ENCODE measurements at places on chromosomes 3 and 15.

DNA sequence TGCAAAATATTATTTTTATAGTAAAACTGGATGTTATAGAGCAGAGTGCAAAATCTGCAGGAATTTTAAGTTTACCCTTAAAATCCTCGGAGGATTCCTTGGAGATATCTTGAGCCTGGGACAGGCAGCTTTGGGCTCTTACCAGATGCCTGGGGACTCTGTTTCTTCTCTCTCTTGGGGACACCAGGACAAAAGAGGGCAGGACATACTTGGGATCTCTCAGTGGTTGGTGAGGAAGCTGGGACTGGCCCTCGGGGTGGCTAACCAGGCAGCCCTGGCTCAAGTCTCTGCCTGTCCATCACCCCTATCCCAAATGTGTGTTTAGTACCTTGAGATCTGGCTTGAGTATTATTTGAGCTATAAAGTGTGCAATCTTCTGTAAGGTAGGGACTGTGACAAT is 38.6 kb downstream of the TKT start:
- DNase-seq, result no peak

GRCh38 chr3:142459929-142460328 is 12.1 kb upstream of the XRN1 start:
- DNase-seq, result no peak

DNA sequence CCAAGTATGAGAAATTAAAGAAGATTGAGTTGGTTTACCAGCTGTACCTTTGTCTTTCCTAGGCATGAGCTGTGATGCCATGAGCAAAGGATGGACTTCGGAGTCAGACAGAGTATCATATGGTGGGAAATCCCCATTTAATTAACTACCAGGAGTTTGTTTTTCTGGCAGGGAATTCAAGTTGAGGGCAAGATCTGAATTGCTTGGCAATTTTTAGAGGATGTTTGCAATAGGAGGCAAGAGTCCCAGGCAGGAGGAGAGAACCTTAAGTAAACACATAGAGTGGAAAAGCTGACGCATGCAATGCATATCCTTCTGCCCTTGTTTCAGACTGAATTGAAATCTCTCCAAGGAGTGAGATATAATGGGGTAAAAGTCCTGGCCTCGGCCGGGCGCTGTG is 569.7 kb upstream of the MDFIC2 start:
- DNase-seq, result no peak

- no peak for DNase-seq
Measured at GRCh38 chr15:96351761-96352603, 21.5 kb downstream of the NR2F2 start.

DNA sequence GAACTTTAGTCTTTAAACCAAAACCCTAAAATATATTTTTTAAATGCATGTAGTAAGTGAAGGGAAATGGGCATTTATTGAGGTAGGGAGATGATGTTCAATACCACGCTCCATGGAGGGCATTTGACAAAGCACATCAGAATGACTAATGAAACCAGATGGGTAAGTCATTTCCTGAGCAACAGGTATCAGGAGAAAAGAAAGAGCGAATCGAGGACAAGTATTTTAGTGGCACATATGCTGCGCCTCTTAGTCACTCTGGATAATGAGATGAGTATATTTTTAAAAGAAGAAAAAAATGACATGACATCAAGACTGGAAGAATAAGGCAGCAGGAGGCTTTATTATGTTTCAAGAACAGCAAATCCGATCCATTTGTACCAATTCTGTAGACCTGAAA is 129.0 kb upstream of the ARHGEF3 start:
- no peak for DNase-seq

DNA sequence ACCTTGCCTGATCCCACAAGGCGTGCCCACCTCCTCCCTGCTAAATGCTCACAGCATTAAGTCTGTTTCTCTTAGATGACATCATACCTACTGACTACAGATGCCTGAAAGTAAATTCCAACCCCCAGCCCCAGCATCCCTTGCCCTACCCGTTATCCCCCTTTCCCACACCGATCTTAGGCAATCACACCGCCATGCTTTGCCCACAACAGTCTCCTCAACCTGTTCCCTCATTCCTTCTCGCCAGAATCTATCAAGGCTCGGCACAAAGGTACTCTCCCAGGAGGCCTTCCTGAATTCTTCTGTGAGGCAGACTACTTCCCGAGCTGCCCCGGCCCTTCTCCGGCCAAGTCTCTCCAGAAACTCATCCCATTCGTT is 789 bp upstream of the SEC61A1 start:
- no peak for DNase-seq

GRCh38 chr3:109982201-109982600 is 644.9 kb upstream of the DPPA4 start:
- no peak for DNase-seq

DNA sequence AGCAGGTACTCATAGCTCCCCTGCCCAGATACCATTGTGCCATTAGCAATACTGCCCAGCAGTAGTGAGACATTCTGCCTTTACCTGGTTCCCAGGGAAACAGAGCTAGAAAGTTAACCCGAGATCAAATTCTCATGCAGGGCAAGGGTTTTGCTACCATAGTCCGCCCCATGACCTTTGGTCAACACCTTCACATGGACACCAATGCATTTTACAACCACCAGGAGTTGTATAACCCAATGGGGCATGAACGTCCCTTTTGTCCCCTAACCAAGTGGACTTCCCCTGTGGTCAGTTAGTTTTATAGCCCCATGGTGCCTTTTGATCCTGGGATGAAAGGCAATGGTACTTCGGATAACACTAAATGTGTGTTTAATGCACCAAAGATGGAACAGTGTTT is 151.7 kb upstream of the IQSEC1 start:
- DNase-seq, result no peak

- DNase-seq, result no peak
Measured at GRCh38 chr3:71052716-71053115, 530.8 kb downstream of the FOXP1 start.

DNA sequence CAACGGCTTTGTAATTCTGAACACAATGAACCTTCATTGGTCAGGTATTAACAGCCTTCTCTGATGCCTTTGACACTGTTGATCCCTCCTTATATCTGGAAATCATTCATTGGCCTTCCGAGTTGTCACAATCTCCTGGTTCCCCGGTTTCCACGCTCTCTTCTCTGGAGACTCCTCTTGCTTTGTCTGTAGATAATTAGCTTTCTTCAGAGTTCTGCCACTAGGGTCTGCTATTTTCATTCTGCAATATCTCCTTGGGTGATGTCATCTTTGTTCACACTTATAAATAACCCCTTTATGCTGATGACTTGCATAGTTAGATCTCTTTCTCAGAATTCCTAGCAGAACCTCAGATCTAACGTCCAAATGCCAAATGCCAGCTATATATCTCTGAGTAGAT is 583.8 kb upstream of the ZNF717 start:
- DNase-seq, result no peak

GRCh38 chr15:78067328-78068228 is 9.9 kb downstream of the TBC1D2B start:
- DNase-seq, result peak; percentile 31

DNA sequence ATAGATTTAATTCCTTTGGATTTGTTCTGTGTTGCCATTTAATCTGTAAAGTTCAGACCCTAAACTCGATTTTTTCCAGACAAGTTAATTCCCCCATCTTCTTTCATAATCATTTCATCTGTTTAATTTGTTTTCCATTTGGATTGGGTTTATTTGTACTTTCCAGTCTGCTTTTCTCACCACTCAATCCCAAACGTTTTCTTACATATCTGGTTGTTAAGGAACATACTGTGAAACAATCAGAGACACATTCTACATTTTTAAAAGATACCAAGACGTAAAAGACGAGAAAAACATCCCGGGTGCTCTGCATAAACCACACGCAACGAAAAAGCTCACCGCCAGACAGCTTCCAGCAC is 13.0 kb upstream of the ONECUT1 start:
- no peak for DNase-seq

DNA sequence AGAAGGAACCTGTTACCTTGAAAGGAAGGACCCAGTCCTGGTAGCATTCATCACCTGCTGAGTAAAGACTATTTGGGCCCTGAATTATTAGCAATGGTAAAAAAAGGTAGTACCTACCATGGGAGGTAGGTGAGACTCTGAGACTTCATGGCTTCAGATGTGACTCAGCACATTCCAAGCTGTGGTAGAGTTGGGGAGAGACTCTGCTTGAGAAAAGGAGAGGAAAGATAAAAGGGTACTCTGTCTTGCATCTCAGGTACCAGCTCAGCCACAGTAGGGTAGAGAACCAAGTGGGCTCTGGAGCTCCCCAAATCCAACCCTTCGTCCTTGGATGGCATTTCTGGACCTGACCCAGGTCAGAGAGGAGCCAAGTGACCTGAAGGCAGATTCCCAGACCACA is 430.4 kb downstream of the TBL1XR1 start:
- no peak for DNase-seq

DNA sequence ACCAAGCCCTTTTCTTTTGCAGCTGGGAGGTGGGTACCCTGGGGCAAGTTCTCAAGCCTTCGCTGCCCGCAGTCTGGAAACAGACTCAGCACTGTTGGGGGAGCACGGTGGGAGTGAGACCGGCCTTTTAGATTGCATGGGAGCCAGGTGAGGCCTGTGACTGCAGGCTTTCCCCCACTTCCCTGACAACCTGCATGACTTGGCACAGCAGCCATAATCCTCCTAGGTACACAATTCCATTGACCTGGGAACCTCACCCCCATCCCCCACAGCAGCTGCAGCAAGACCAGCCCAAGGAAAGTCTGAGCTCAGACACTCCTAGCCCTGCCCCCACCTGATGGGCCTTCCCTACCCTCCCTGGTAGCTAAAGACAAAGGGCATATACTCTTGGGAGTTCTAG is 52.2 kb upstream of the CCDC80 start:
- no peak for DNase-seq

DNA sequence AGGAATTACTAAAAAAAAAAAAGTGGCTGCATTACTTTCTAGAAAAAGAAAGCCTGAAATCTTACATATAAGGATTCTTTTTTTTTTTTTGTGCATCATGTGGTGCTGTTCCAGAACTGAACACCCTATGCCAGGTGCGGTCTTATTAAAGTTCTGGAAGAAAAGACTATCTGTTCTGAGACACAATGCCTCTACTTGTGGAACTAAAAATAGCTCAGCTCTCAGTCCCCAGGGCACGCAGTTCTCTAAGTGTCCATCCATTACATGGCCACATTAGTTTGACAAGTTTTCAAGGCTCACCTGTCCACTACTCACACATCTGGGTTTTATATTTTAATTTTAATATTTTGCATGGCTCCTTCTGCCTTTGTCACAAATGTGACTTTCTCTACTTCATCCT is 126.6 kb upstream of the ADAMTS9 start:
- DNase-seq, result no peak

GRCh38 chr3:194313560-194314387 is 37.4 kb downstream of the CPN2 start:
- no peak for DNase-seq

- no peak for DNase-seq
Measured at GRCh38 chr15:27459836-27460235, 488.9 kb downstream of the GABRG3 start.

DNA sequence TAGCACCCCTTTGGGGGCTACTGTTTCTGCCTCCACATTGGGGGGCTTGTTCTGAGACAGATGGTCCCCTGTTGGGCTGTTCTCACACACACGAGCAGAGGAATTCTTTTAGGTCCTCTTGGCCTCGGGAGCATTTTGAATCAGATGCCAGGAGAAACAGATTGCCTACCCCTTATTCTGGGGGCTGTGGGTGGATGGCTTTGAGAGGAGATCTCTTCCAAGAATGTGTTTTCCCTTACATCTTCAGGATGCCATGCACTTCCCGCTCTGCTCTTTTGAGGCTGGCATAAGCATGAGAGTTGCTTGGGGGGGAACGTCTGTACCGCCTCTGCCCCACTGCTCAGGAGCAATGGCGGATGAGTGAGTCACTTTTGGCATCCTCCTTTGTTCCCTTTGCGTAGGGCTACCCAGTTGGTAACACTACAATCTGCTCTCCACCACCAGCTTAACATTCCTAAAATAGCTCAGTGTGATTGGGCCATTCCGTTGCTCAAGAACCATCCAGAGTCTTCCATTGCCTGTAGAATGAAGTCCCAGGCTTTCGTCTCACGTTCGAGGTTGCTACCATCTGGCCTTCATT is 154.4 kb downstream of the RPLP1 start:
- DNase-seq, result no peak

GRCh38 chr15:63503739-63504246 is 600 bp upstream of the USP3 start:
- no peak for DNase-seq

GRCh38 chr15:97654481-97655076 is 305.9 kb upstream of the ARRDC4 start:
- peak; percentile 69 for DNase-seq

GRCh38 chr15:66565141-66565641 is 607 bp downstream of the LCTL start:
- DNase-seq, result no peak

DNA sequence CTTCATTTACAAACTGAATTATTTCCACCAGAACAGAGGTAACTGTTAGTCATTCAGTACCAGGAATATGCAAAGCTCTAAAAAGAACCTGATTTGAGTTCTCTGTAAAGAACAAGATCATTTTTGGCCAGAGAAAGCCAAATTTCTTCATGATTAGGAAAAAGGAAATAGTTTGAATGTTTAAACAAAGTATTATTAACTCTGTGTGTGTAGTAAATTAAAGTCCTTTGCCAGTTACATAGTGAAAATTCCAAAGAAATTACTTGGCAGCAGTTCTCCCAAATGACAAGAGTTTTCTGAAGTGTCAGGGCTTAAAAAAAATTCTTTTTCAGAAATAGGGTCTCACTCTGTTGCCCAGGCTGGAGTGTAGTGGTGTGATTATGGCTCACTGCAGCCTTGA is 24.5 kb downstream of the QTRT2 start:
- DNase-seq, result no peak

- DNase-seq, result no peak
Measured at GRCh38 chr3:41148478-41148877, 50.8 kb upstream of the CTNNB1 start.

DNA sequence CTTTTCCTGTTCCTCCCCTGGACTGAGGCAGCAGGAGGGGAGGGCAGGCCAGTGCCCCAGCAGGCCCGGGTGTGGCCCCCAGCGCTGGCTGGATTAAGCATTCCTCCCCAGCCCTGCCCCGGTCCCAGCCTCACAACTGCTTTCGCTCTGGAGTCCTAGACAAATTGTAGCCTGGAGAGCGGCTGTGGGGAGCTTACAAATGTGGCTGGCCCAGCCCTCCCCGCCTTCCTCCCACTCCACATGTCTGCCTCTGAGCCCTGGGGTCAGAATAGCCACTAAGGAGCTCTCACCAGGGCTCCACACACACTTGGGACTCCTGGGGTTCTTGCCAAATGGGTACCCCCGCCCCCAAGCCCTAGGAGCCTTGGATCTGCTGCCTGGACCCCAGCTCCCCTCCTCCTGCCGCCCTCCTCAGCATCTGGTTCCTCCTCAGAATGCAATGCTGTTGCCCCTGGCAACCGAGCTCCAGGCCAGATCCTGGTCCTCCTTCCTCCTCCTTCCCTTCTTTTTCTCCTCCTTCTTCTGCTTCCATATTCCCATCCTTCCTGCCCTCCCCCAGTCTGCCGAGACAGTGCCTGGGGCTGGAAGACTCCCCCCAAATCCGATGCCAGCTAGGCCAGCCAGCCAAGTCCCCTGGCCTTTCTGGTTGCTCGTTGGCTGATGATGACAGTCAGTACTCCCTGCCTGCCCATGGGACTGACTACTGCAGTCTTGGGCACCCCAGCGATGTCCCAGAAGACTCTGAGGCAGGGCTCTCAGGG is 91.1 kb downstream of the LINGO1 start:
- DNase-seq, result no peak

Data from NCI-H2081 (cell line).